ENCODE measurements at places on chromosomes 5 and 9.

- no peak for DNase-seq
Observed at GRCh38 chr9:104747245-104747564, 278 bp upstream of the NIPSNAP3A start.

DNA sequence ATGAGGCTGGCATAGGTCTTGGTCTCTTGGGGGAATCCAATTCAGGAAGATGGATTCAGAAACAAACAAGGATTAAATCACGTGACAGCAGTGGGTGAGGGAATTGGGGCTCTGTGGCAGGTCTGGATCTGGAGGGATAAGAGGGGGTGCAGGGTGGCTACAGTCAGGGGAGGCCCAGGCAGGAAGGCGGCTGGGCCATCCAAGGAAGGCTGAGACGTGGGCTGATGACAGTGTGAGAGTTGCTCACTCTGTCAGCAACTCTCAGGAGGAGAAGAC lies 65.8 kb upstream of the COL5A1 start:
- DNase-seq = no peak

GRCh38 chr5:82325155-82325554 lies 47.0 kb upstream of the RPS23 start:
- DNase-seq = no peak

DNA sequence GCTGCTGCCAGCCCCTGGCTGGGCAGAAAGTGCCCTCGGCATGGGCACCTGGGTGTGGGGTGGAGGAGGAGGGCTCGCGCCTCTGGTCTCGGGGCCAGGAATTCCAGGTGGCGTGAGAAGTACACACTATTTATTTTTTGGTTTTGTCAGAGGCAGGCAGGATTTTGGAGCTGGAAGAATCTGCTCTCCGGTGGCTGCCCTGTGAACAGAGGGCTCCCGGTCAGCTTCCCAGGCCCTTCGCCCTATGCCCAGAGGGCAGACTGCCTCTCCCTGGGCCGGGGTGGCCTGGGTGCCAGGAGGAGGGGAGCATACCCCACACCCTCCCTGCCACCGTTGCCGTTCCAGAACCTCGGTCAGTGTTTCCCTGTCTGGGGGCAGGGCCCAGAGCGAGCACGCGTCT lies 8.3 kb downstream of the DOLPP1 start:
- no peak for DNase-seq

DNA sequence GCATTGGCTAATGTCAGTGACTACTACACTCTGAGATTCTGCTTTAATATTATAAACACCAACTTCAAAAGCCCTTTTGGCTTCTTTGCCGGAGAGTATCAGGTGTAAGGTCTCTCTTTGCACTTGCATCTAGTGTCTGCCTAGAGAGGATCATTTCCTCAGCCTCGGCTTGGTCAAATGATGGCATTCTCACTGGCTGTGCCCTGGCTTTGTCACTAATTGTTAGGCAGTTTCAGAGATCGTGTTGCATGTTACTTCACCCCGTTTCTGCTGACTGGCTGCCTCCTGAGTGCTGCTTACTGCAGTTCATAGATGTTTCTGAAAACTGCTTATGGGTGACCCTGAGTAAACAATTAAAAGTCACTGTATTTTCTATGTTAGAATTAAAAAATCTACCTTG lies 48.8 kb downstream of the SLC1A3 start:
- no peak for DNase-seq

GRCh38 chr5:174910245-174910737 lies 185.9 kb downstream of the MSX2 start:
- peak; percentile 43 for DNase-seq

DNA sequence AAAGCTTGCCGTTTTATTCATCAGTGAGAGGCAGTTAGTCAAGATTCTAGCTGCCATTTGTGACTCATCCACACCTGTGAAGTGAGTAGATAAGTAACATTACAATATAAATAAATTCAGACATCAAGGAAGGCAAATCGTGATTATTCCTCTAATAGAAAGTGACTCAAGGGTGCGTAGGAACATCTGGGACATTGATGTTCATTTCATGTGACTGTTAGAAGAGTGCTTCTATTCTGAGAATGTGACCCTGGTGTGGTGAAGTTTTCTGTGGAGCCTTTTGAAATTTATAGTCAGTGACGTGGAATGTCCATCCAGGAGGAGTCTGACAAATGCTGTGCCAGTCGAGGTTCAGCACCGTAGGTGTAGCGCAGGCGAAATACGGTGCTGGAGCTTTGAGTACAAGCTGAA lies 48.4 kb upstream of the FAM240B start:
- DNase-seq = no peak

- no peak for DNase-seq
Observed at GRCh38 chr9:73050065-73050816, 97.4 kb upstream of the ALDH1A1 start.

GRCh38 chr9:108134486-108135128 lies 645.0 kb upstream of the KLF4 start:
- DNase-seq = no peak

- no peak for DNase-seq
Observed at GRCh38 chr5:9927521-9927997, 297.4 kb upstream of the TAS2R1 start.

- no peak for DNase-seq
Observed at GRCh38 chr9:87089929-87090328, 142.6 kb upstream of the GAS1 start.

DNA sequence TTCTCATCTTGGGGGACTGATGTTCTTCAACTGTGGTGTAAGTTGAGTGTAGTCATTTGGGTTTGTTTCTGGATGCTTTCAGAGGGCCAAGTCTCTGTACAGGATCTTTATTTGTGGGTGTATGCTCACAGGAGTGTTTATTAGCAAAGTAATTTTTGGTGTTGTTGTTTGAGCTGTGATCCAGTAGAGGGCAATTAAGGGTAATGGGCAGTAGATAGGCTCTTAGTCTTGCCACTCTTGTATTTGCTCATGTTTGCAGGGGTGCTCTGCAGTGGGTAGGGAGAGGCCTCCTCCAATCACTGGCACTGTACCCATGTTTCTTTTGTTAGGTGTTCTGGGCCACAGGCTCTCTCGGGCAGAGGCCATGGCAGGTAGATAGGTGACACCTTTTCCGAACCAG lies 45.9 kb upstream of the ITGA2 start:
- no peak for DNase-seq

GRCh38 chr9:33161589-33162132 lies 5.5 kb downstream of the B4GALT1 start:
- DNase-seq = no peak

GRCh38 chr5:149195337-149195887 lies 54.1 kb downstream of the ABLIM3 start:
- no peak for DNase-seq

GRCh38 chr5:123755653-123756317 lies 243.8 kb downstream of the CSNK1G3 start:
- no peak for DNase-seq

DNA sequence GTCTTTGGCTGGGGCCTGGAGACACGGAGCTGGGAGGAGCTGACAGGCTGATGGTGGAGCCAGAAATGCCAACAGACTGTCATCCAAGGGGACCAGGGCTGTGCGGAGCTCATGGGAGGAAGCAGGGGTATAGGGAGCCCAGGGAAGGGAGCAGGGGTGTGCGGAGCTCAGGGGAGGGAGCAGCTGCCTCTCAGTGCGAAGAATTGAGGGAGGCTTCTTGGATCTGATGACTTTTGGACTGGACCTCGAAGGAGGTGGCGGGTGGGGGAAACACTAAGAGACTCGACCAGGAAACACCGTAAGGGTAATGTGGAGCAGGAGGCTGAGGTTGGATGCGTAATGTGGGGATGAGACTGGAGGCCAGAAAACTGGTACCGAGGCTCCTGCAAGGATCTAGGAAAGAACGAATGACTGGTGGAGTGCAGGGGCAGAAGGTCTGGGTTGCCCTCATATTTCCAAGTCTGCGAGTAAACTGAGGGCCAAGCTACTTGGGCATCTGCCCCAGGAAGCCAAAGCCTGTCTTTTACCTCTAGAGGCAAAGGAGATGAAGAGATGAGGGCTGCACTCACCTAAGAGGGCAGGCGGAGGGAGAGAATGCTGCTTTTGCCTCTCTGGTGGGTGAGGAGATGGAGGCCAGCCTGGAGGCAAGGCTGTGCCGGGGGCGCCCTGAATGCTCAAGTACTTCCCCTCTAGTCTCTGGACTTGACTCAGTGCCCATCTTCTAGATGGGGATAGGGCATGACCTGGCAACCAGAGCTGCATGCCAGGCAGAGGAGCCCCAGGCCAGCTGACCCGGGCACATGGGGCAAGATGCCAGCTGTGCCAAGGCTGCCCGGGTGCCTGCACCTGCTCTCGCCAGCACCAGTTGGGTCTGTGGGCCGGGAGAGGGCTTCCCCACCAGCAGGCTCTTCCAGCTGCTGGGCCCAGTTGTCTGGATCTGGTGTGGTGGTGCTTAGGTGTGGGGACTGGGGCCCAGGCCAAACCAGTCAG lies 2.3 kb downstream of the PTGS1 start:
- no peak for DNase-seq

- DNase-seq = no peak
Observed at GRCh38 chr9:89536145-89536574, 38.2 kb upstream of the SEMA4D start.

GRCh38 chr9:80946496-80947170 lies 742.7 kb downstream of the TLE1 start:
- no peak for DNase-seq

DNA sequence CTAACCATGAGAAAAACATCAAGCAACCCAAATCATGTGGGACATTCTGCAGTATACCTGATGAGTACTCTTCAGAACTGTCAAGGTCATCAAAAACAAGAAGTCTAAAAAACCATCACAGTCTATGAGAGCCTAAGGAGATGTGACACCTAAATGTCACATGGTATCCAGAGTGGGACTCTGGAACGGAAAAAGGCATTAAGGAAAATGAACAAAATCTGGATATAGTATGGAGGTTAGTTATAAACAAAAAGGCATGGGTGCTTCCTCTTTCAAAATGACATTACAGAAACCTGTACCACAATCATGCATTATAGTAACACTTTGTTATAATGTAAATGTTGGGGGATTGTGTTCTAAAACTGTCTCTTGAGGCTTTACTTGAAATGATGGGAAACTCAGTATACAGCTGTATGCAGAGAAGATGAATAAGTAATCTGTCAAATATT lies 47.4 kb downstream of the PRKACG start:
- no peak for DNase-seq

DNA sequence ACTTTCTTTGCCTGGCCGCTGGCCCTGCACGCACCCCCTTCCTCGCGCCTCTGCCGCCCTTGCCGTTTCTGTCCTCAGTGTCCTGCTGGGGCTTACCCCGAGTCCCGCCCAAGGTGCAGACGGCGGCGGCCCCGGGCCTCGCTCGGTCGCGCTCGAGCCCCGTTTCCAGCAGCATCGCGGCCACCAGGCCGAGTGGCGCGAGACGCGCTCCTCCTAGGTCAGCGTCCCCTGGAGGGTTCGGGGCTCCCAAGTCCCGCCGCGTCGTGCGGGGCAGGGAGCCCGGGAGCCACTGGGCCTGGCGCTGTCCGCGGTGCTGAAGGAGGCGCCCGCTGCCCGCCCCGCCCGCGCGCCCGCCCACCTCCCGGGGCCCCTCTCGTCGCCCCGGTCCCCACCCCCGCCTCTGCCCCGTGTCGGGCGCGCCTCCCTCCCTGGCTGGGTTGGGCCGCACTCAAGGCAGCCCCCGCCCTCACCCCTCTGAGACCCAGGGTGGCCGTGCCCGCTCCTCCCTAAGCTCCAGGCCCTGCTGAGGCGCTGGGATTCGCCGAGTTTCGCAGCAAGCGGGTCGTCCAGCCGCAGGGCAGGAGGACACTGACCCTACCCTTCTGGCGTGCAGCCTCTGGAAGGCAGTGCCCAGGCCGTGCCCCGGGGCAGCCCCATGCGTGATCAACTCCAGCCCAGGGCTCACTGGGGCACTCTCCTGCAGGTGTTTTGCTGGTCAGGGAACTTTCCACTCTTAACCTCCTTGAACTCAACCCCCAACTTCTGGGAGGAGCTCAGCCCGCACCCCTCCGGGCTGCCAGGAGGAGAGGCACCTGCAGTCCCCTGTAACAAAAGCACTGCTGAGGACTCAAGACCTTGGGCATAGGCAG lies at the start of gene LHX3:
TSS of gene LHX3 (minus strand) at position 291 of the 869 bp plus-strand sequence. CDS start at position 175, 116 bp downstream.
- DNase-seq = no peak

DNA sequence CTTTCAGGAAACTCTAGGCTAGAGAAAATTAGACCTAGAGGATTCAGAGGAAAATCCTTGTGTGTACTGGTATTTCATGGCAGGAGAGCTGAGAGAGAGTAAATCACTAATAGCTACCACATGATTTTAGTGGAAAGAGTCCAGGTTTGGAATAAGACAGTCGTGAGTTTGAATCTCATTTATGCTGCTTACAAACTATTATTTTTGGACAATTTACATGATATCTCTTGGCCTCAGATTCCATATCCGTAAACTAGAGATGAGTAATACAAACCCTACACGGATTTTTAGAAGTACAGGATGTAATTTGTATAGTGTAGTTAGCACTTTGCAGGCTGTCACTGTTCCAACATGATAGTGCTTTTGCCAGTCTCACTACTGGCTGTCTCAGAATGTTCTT lies 2.7 kb downstream of the IL31RA start:
- no peak for DNase-seq

GRCh38 chr5:158856794-158857193 lies 242.9 kb downstream of the EBF1 start:
- no peak for DNase-seq

DNA sequence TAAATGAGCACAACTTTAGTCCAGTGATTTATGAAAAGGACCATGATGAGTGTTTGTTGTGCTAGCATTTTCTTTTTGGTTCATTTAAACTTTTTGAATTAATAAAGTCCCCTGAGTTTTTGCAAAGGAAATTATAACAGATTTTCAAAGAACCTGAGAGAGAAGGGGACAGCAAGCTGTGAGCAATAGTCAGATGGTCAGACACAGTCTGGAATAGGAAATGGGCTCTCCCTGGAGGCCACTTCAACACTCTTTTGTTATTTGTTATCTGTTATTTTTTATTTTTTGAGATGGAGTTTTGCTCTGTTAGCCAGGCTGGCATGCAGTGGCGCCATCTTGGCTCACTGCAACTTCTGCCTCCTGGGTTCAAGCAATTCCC lies 171.1 kb downstream of the ARHGEF28 start:
- DNase-seq = no peak

GRCh38 chr9:120931231-120932085 lies 4.9 kb upstream of the TRAF1 start:
- DNase-seq = no peak

GRCh38 chr9:87886210-87886932 lies 3.7 kb downstream of the SPATA31E1 start:
- DNase-seq = no peak
